RPMI7951 (cell line): ENCODE measurements at places on chromosomes 6 and 20. TPM values are rescaled to one million over a fixed set of nuclear protein-coding genes. Genes with fewer than 3 reads are reported as not detected.

Gene LYRM4
- 42.5 and 44.9 TPM in 2 replicates for total RNA-seq

- DNase-seq: no peak
Observed at GRCh38 chr20:49030954-49031619, 15.0 kb upstream of the CSE1L start.

GRCh38 chr6:52015953-52016352 lies 71.5 kb downstream of the PKHD1 start:
- no peak for DNase-seq

DNA sequence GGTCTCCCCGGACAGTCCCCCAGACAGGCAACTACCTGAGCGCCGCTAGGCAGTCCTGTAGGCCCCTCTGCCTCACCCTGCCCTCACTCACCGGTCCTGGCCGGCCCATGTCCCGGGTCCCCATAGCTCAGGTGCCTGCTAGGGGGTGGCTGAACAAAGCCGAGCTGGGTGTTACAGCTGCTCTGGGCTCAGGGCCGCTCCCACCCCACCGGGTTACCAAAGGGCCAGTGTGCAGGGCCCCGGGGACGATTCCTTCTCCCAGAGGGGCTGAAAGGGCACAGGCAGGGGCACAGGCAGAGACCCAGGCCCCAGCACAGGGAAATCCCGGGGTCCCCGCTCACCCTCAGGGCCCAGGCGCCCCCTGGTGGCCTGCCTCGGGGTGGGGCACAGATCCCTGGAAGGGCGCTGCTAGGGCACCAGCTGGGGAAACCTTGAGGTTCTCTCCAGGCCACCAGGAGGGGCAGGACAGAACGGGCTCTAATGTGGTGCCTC lies 118.4 kb downstream of the GRM4 start:
- DNase-seq: peak; percentile 15

DNA sequence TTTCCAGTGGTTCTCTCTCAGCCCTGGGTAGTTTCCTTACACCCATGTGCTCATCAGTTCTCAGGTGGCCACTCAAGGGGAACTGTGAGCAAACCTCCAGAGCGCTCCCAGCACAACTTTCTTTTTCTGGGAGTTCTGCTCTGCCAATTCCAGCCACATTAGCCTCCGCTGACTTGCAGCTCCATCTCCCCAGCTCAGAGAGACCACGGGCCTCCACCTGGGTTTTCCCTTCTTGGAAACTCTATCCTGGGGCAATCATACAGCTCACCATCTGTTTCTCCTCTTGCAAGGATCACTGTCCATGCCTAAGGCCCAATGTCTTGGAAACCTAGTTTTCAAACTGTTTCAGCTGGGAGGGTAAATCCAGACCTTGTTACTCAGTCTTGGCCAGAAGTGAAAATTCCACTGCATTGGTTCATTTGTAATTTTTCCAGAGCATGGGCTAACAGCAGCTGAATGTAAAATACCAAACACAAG lies 129.9 kb downstream of the EYA2 start:
- peak; percentile 64 for DNase-seq

GRCh38 chr6:145756170-145756662 lies 20.9 kb upstream of the EPM2A start:
- DNase-seq: peak; percentile 91

DNA sequence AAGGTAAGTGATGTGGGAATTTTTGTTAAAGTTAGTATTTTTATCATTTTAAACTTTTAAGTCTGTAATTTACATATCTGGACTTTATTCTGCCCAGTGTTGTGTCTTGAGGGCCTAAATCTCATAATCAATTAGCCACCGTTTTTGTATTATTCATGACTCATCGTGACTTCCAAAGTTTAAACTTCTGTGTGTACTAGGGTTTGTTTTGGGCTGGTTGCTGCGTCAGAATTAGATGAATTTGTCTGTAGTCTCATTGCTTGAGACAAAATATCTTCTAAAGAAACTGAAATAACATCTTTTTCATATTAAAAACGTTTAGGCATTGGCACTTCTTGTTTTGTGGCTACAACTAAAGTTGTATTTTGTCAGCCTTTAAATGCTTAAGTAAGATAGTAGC lies 41.3 kb downstream of the CDYL start:
- DNase-seq: peak; percentile 22

- no peak for DNase-seq
Observed at GRCh38 chr20:52945862-52946522, 26.2 kb upstream of the TSHZ2 start.

- no peak for DNase-seq
Observed at GRCh38 chr20:44811150-44811685, 872 bp upstream of the RIMS4 start.

Gene TGM3
- total RNA-seq: not detected in 2 replicates

Gene PSMA7
- 878 and 1,048 TPM in 2 replicates for total RNA-seq

- DNase-seq: no peak
Observed at GRCh38 chr6:85185977-85186376, 263.9 kb upstream of the NT5E start.

DNA sequence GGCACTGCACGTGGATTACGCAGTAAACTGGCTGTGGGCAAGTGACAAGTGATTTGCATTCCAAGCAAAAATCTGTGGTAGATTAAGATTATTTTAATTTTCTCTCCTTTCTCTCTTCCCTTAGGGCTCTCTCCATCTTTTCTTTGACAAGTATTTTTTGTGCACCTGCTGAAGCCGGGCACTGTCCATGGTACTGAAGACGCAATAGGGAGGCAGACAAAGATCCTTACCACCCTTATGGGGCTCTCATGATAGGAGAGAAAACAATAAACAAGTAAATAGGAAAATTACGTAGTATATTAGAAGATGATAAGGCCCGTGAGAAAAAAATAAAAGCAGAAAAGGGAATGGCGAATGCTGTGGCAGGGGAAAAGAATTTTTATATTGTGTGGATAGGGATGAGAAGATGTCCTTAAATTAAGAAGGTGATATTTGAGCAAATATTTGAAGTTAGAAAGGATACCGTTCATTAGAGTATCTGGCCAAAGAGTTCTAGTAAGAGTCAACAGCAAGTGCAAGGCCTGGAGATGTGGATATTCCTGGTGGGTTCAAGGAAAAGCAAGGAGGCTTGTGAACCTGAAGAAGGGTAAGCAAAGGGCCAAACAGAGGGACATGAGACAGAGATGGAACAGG lies 146.0 kb downstream of the LAMP5 start:
- DNase-seq: peak; percentile 32

Gene SLC35D3
- not detected in 2 replicates for total RNA-seq

Gene MLIP
- total RNA-seq: not detected in 2 replicates

- no peak for DNase-seq
Observed at GRCh38 chr20:50624351-50625016, 66.9 kb downstream of the RIPOR3 start.

DNA sequence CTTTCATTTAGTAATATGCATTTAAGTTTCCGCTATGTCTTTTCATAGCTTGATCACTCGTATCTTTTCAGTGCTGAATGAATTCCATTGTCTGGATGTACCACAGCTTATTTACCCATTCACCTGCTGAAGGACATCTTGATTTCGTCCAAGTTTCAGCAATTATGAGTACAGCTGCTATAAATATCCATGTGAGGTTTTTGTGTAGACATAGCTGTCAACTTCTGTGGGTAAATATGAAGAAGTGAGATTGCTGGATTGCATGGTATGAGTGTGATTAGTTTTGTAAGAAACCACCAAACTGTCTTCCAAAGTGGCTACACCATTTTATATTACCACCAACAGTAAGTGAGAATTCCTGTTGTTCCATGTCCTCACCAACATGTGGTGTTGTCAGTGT lies 79.2 kb upstream of the STMND1 start:
- DNase-seq: no peak

GRCh38 chr20:4697189-4697830 lies 24.4 kb upstream of the PRND start:
- no peak for DNase-seq

DNA sequence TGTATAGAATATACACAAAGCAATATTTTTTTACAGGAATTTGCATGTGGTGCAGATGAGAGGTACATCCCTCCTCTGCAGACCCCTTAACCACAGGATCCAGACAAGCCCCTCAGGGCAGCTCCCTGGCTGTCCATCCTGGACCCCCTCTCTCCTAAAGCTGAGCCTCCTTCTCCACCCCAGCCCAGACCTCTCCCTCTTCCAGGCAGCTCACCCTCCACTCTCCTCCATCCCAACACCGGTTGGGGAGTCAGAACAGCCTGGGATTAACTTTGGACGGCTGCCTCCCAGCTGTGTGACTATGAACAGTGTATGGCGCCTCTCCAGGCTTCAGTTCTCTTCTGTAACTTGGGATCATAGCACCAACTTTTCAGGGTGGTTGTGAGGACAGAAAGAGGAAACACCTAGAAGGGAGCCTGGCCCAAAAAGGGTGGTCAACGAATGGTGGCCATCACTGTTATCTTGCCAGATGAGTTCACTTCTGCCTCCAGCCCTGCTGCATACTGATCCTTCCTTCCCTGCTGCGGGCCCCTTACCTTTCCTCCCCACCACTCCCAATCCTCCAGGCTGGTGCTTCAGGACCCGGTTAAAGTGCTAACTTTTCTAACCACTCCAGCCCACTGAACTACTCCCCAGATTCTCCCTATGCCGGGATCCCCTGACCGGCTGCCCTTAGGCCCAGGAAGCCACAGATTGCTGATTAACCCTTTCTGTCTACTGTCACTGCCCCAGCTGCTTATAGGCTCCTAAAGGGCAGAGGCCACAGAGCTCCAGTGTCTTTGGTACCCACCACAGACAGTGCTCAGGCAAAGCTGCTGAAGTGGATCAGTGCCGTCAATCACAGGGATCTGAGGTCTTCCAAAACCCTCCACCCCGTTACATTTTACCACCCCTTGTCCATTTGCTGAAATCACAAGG lies 55.9 kb downstream of the GPR6 start:
- no peak for DNase-seq

DNA sequence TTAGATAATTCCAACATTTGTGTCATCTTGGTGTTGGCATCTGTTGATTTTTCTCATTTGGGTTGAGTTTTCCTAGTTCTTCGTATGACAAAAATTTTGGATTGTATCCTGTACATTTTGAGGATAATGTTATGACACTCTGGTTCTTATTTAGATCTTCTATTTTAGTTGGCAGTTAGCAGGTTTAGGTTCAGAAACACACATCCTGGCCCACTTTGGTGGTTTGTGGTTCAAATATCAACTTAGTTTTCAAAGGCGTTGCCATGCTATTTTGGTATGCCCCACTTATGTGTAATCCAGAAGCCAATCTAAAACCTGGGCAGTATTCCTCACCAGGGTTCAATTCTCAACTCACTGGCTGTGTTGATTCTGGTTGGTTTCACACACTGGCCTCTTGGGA lies 68.2 kb downstream of the NOX3 start:
- DNase-seq: no peak

DNA sequence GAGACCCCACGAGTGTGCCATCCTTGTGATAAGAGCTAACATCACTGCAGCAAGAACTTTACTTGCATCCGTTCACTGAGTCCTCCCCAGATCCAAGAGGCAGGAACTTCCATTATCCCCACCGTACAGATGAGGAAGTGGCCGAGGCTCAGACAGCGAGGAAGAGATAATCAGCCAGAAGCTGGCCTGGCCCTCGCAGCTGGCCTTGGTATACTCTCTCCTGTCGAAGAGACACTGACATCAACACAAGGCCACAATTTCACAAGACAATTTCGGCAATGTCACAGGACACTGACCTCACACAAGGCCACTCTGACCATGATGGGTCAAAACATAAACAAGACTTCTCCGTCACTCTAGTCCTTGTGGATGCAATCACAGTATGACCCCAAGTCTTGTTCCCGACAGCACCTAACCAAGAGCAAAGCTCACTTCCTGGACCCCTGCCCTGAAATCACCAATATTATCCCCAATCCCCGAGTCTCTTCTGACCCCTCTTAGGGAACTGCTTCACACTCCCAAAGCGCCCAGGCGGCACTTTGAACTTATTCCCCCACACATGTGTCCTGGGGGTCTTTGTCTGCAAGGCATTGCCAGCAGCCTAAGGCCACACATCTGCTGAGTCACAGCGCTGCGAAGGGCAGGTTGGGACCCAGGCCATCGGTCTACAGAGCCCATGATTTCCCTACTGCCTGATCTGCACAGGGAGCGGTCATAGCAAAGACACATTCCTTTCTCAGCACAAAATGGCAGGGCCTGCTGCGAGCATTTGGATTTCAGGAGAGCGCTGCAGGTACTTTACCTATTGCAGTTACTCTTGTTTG lies 14.8 kb upstream of the VAPB start:
- DNase-seq: no peak

Gene BNIP5
- total RNA-seq: not detected in 2 replicates
